Stimulated activated CD8-positive, alpha-beta memory T cell treated with anti-CD3 and anti-CD28 coated beads, Interleukin-7, amount 100 ng/mL, for 1 hour (primary cell): ENCODE measurements at places on chromosomes 3 and 15.

DNA sequence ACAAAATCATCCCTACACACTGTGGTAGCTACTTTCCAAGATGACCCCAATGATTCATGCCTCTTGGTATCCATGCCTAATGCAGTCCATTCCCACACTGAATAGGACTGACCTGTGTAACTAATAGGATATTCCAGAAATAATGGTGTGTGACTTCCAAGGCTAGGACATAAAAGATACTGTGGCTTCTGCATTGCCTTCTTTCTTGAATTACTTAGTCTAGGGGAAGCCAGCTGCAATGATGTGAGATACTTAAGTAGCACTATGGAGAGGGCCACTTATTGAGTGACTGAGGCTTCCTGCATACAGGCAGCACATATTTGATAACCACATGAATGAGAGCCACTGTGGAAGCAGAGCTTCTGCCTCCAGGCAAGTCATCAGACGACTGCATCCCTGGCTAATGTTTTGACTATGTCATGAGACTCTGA is 50.1 kb downstream of the NR1I2 start:
- DNase-seq, result no peak

- no peak for DNase-seq
Observed at GRCh38 chr3:17136136-17136721, 251.5 kb downstream of the PLCL2 start.

DNA sequence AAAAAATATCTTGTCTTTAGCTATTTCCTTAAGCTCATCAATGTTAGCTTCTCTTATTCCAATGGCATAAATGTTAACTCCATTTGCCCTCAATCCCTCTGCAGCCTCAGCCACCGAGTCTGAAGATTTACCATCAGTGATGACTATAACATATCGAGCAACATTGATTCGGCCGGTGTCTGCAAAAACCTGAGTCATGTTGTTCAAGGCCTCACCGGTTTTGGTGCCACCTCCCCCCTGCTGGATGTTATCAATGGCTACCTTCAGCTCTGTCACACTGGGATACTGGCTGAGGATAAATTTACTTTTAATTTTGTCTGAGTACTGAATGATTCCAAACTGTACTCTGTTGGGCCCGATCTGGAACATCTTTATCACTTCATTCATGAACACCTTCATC is 41.0 kb upstream of the CAPN7 start:
- DNase-seq, result no peak

DNA sequence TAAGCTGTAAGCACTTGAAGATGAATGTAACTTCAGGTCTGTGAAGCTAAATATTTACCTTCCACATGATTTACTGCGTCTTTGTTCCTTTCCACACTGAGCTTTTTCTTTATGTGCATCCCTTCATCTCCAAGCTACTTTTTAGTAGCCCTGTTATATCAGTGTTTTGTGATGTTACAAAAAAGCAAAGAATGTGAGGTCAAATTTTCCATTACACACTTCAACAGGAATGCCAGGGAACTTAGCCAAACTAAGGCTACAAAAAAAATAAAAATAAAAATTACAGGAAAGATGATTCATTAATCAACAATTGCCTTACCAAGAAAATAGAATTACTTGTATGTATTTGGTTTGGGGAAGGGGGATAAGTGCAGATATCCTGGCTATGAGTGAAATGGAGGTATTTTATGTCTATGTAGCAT is 73.0 kb downstream of the FILIP1L start:
- DNase-seq, result no peak

- DNase-seq, result no peak
Observed at GRCh38 chr15:68852461-68852860, 31.8 kb upstream of the ANP32A start.

- no peak for DNase-seq
Observed at GRCh38 chr15:90142216-90143165, 40.2 kb upstream of the IDH2 start.

- DNase-seq, result no peak
Observed at GRCh38 chr3:31067004-31067403, 172.5 kb upstream of the GADL1 start.

GRCh38 chr15:42915654-42916315 is 4.8 kb downstream of the TTBK2 start:
- DNase-seq, result no peak

DNA sequence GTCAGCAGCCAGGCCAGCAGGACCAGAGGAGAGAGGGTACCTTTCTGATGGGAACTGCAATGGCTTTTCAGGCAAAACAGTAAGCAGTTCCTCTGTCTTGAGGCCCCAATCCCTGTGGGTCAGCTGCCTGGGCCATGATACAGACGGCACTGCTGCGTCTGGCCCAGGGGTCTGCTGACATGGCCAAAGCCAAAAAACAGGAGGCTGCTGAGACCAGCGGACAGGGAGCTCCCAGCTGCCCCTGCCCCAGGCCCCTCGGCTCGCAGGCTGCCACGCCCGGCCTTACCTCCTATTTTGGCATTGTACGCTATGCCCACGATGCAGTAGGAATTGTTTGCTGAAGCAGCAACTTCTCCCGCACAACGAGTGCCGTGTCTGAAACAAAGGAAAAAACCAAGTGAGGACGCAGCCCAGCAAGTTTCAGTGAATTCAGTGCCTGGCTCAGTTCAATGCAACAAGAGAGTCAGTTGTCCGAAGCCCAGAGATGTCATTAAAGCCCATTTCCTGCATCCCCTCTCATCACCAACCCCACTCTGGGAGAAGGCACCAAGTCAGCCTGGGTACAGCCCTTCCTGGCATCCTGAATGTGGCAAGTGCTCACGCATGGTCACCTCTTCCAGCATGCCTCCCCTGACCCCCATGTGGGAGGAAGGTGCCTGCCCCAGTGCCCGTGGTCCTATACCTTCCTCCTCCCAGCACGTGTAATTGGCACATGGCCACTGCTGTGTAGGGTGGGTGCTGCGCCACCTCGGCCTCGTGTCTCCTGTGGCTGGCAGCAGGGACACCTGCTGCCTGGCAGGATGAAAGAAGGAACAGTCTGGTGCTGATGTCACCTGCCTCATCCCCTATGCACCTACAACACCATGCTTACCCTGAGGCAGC is 61.7 kb downstream of the PCSK6 start:
- no peak for DNase-seq

GRCh38 chr15:28942046-28942445 is 56.3 kb downstream of the APBA2 start:
- DNase-seq, result no peak

DNA sequence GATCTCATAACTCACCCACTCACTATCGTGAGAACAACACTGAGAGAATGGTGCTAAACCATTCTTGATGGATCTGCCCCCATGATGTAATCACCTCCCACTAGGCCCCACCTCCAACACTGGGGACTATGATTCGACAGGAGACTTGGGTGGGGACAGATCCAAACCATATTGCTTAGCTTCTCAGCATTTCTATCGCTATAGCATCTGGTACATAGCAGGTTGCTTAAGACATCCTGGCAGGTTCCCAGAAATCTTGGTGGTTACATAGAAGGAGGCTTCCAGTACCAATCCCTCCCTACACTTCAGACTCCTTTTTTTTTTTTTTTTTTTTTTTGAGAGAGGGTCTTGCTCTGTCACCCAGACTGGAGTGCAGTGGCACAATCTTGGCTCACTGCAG is 487.8 kb downstream of the EDEM1 start:
- DNase-seq, result no peak

DNA sequence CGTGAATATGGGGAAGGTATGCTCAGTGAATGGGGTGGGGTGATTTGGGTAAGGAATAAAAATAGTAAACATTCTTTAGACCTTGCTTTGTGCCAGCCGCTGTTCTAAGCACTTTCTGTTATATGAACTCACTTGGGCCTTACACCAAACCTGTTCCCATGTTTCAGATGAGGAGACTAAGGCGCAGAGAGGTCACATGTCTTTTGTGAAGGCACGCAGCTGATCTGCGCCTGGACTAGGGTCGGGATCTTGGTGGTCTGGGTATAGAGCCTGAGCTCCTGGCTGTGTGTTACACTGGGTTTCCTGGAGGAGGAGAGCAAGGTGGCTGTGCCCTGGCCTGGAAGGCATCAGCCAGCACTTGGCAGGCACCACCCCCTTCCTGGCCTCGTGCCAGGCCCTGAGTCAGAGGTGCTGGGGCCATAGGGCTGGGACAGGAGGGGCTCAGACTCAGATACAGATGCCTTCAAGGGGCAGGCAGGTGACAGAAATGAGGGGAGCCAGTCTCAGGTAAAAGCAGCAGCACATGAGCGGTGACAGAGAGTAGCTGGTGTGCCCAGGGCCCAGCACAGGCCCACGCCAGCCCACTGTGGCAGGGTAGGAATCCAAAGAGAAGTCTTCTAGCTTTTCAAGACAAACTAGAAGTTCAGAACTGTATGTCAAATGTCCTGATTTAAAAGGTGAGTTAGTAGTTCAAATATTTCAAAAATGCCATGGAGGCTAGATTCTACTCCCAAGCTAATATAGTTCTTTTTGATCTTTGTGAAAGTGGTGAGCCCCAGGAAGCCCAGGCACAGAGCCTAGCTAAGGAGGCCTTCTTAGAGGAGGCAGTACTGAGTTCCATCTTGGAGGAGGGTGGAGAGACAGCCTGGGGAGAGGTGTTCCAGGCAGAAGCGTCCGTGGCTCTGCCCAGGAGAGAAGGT is 83.1 kb downstream of the DNAJB8 start:
- DNase-seq, result peak; percentile 26

GRCh38 chr3:115190747-115191146 is 43.7 kb upstream of the ZBTB20 start:
- DNase-seq, result no peak

GRCh38 chr3:12737833-12738232 is 21.2 kb downstream of the TMEM40 start:
- DNase-seq, result no peak

DNA sequence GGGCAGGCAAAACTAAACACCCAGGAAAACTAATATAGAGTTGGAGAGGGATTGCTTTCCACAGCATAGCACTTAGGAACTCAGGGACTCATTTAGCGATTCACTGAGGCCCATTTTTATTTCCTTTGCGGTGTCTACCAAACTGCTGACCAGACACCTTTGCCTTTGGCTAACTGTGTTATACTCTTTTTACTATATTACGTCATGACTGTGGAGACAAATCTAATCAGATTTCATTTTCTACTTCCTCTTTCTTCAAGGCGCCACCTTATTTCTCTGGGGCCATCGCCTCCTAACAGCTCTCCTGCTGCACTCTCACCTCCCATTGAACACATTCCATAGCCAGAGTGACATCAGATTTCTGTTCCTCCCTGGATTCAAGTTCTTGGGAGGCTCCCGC is 215.7 kb upstream of the WNT5A start:
- no peak for DNase-seq

GRCh38 chr3:134630506-134630905 is 20.3 kb downstream of the KY start:
- DNase-seq, result no peak
